ENCODE measurements at places on chromosomes 3 and 15. TPM values are rescaled to one million over a fixed set of nuclear protein-coding genes. Genes with fewer than 3 reads are reported as not detected.

Gene CADM2
- total RNA-seq = 0.20 TPM

Gene WNT5A
- total RNA-seq = 1.6 TPM

Gene DGKG
- total RNA-seq = 2.0 TPM

Gene EFL1
- total RNA-seq = 12.3 TPM

Gene ALDH1A2
- 34.5 TPM for total RNA-seq

Gene ACY1
- total RNA-seq = 10.7 TPM

DNA sequence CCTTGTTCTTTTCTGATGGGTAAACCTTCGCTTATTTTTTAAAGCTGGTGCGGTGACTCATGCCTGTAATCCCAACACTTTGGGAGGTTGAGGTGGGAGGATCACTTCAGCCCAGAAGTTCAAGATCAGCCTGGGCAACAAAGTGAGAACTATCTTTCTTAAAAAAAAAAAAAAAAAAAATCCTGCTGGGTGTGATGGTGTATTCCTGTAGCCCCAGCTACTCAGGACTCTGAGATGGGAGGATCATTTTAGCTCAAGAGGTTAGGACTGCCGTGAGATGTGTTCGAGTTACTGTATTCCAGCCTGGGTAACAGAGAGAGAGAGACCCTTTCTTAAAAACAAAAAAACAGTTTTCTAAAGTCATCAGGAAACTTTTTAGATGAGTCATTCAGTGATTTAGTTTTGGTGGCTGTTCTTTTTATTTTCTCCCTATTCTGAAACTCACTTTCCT, 37.7 kb downstream of the SLMAP start:
- DNase-seq = no peak

Measured in lung microvascular endothelial cell (primary cell).